Stimulated activated CD8-positive, alpha-beta memory T cell treated with anti-CD3 and anti-CD28 coated beads, Interleukin-15, amount 100 ng/mL, for 4 hours (primary cell): ENCODE measurements at places on chromosomes 3 and 15.

DNA sequence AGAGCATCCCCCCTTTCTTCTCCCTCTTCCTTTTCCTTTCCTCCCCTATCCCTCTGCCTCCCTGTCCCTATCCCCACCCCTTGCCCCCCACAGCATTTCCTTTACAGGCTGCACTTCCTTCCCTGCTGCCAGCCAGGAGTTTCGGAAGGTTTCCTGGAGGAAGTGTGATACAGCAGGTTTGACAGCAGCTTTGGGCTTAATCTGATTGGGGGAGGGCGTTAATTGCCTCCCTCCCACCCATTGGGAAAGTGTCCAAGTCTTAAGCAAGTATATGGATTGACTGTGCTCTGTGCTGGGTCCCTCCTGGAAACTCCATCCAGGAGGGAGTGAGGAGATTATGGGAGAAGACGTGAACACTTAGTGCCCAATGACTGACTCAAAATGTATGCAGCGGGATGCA is 1.8 kb downstream of the SCAMP5 start:
- no peak for DNase-seq

DNA sequence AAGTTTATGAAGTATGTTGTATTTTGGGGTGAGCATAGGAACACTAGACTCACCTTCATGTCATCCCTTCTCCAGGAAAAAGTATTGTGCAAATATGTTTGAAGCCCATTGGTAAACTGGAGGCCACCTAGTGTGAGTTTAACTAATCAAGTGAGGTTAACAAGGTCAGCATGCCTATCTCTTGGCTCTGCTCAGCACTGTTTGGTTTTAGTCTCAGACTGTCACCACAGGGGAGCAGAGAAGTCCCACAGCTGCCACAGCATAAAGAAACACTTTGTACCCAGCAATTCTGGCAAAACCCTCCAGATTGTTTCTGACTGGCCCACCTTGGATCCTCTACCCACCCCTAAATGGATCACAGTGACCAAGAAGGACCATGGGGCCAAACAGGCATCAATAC is 152.7 kb downstream of the FEZF2 start:
- no peak for DNase-seq

GRCh38 chr3:12588039-12589009 is 31.4 kb downstream of the MKRN2 start:
- DNase-seq, result no peak

- no peak for DNase-seq
Measured at GRCh38 chr3:164465172-164465571, 613.1 kb downstream of the SI start.

GRCh38 chr3:145721815-145722214 is 439.2 kb downstream of the PLOD2 start:
- DNase-seq, result no peak

- no peak for DNase-seq
Measured at GRCh38 chr15:57537072-57537471, 54.6 kb upstream of the MYZAP start.

- DNase-seq, result no peak
Measured at GRCh38 chr3:59006634-59007517, 42.9 kb downstream of the CFAP20DC start.

GRCh38 chr3:24714436-24714835 is 219.8 kb upstream of the THRB start:
- no peak for DNase-seq

DNA sequence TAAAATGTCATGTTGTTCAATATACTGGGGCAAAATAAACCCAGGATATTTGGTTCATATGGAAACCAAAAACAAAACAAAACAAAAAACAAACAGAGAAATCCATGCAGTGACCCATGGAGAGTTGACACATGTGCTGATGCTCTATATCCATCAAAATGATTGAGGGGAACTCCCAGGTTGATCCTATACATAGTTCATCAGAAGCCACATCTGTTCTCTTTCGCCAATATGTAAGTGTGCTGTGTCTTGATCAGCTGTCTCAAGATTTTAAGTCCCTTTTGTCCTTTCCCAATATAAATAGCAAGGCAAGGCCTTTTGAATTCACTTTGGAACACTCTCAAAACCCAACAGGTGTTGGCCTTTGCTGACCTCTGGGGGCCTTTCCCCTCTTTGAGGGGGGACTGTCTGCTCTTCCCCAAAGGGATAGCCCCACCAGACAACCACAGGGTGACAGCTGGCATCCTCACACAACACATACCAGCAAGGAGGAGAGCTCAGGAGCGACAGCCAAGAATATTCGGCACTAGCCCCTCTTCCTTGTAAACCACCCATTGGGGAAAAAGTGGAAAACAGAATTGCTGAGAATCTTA is 209.4 kb upstream of the CD96 start:
- DNase-seq, result no peak

DNA sequence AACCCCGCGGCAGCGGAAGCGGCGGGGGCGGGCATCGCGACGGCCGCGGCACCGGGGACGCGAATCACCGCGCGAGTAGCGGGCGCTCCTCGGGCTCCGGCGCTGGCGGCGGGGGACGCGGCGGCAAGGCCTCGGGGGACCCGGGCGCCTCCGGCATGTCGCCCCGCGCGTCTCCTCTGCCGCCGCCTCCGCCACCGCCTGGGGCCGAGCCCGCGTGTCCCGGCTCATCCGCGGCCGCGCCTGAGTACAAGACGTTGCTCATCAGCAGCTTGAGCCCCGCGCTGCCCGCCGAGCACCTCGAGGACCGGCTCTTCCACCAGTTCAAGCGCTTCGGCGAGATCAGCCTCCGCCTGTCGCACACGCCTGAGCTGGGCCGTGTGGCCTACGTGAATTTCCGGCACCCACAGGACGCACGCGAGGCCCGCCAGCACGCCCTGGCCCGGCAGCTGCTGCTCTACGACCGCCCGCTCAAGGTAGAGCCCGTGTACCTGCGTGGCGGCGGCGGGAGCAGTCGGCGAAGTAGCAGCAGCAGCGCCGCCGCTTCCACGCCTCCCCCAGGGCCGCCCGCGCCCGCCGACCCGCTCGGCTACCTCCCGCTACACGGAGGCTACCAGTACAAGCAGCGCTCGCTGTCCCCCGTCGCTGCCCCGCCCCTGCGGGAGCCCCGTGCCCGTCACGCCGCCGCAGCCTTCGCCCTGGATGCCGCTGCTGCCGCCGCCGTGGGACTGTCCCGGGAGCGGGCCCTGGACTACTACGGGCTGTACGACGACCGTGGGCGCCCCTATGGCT is 675 bp downstream of the RBM15B start:
- DNase-seq, result no peak

GRCh38 chr3:152703245-152703890 is 131.6 kb upstream of the P2RY1 start:
- DNase-seq, result no peak

DNA sequence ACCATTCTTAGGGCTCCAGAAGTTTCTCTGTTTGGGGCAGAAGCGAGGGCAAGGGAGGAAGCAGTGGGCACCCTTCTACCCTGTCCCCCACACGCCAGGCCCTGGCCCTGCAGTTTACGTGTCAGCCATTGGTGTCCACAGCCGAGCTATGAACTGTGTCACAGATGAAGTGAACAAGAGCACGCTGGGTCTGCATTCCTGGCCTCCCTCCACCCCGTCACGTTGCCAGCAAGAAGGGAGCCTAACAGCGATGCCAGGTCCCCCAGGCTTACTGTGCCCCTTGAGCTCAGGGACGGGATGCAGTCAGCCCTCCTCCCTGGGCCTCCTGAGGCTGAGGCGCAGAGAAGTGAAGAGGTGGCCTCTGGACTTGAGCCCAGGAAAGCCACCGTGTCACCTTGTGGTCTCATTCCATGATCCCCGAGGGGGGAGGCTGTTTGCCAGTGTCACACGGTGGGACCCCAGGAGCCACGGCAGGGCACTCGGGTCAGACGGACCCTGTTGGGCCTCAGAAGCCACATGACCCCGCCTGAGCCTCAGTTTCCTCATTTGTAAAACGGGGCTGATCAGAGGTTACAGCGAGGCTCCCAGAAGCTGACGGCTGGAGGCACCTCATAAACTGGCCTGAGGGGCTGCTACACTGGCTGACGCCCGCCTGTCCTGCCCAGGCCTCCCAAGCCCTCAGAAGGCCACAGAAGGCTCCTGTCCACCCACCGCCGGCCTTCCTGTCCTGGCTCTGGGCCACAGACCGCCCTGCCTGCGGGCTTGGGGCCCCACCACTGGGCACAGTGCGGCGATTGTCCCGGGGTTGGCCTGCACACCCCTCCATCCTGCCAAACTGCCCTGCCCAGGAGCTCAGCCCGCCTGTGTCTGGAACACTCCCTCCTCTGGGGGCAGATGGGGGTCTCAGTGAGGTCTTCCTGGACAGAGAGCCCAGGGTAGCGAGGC is 18.6 kb downstream of the IQSEC1 start:
- DNase-seq, result no peak

DNA sequence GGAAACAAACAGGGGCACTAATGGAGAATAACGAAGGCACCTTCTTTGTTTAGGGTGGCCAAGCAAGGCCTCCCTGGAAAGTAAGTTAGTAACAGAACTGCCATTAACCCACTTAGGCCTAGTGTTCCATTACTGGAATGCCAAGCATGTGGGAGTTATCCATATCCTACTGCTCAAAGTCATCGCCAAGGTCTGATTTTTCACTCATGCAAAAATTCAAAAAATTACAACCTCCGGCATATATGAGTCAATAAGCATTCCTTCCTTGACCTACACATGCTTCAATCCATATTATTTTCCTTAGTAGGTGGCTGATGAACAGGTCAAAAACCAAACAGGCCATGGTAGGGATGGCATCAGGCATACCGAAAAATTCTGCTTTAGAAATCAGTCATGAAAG is 1097.2 kb downstream of the FHIT start:
- DNase-seq, result no peak

DNA sequence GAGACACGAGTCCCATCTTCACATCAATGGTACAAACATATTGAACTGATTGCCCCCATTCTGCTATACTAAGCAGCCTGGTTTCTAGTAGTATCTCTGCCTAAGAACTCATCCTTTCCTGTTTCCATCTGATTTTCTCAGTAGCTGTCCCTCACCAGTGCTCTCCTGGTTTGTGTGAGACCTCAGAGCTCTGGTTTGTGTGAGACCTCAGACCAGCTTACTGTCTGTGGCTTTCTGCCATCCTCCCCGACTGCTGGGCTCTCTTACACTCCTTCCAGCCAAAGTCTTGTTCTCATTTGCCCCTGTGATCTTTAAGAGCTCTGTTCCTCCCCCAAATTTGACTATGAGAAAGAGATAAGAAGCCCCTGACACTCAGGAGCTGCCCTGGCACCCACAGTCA is 41.1 kb upstream of the NEDD4 start:
- DNase-seq, result no peak
